ENCODE measurements at places on chromosomes 3 and 15.

GRCh38 chr3:106212665-106213222 lies 343.9 kb upstream of the CBLB start:
- no peak for DNase-seq

- no peak for DNase-seq
Measured at GRCh38 chr15:78382114-78382880, 42.1 kb downstream of the CRABP1 start.

DNA sequence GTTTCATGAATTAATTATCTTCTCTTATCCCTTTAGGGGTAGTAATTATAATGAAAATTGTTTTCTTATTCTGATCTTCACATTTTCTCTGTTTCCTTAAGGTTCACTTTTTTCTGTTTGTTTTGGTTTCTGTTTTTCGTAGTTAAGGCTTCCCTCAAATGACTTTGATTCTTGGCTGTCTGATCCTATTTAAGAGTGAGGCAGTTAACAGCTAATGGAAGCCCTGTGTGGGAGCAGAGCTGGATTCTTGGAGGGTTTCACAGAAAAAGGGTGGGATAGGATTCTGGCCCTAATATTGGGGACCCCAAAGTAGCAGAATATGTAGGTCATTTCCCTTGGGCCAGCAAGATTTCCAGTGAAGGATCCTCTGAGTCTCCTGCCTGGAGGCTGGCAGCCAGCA lies 6.8 kb upstream of the AMOTL2 start:
- no peak for DNase-seq

- DNase-seq = no peak
Measured at GRCh38 chr3:3553236-3553635, 246.0 kb upstream of the LRRN1 start.

- DNase-seq = no peak
Measured at GRCh38 chr3:141763088-141763750, at the start of gene GRK7. GRK7 (plus strand) TSS chr3:141763408; CDS start chr3:141778285, 14,877 bp downstream.

GRCh38 chr3:130539005-130539404 lies 22.0 kb downstream of the COL6A6 start:
- DNase-seq = peak; percentile 44

GRCh38 chr3:42381551-42382082 lies 28.8 kb downstream of the LYZL4 start:
- no peak for DNase-seq

GRCh38 chr3:109985943-109986555 lies 648.7 kb upstream of the DPPA4 start:
- no peak for DNase-seq

DNA sequence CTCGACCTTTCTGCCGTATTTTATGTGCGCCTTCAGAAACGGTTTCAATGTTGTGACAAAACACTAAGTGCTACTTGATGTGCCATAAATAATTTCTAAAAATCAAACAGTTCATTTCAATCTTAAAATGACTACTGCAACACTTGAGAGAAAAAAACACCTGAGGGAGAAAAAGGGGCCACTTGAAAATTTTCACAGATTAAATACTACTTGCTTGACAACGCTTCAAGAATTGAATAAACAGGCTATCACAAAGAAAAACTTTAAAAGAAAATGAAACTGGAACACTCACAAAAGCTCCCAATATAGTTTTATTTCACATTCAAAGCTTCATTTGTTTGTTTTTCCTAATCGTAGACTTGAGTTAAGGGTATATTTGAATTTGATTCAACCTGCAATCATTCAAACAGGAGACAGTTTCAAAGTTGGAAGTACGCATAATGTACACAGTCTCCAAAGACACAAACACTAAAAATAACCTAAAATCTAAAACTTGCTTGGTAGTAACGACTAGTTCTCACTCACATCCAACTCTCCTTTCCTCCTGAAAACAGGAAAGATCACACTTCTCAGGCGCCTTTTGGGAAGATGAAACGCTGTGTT lies 380.7 kb downstream of the ERC2 start:
- DNase-seq = no peak

DNA sequence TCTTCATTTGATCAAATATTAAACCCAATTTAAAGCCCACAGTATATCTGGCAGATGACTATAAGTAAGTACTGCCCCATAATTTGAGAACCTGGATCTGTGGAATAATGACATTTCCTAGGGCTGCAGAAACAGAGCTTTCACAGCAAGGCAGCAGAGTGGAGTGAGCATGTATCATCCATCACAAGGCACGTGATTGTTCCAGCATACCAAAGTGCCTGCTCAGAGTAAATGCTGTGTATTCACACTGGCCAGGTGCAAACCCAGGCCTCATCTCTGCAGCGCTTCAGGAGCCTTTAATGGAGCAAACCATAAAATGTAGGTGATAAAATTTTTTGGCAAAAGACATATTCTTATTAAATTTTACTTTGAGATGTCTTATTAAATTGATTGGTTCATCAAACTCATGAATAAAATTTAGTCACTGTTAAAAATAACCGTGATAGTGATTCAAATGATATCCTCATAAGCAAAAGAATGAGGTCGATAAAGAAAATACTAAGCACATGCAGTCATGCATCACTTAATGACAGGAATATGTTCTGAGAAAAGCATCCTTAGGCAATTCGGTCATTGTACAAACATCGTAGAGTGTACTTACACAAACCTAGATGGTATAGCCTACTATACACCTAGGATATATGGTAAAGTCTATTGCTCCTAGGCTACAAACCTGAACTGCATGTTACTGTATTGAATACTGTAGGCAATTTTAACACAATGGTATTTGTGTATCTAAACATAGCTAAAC lies 99.3 kb upstream of the SLC24A5 start:
- no peak for DNase-seq

DNA sequence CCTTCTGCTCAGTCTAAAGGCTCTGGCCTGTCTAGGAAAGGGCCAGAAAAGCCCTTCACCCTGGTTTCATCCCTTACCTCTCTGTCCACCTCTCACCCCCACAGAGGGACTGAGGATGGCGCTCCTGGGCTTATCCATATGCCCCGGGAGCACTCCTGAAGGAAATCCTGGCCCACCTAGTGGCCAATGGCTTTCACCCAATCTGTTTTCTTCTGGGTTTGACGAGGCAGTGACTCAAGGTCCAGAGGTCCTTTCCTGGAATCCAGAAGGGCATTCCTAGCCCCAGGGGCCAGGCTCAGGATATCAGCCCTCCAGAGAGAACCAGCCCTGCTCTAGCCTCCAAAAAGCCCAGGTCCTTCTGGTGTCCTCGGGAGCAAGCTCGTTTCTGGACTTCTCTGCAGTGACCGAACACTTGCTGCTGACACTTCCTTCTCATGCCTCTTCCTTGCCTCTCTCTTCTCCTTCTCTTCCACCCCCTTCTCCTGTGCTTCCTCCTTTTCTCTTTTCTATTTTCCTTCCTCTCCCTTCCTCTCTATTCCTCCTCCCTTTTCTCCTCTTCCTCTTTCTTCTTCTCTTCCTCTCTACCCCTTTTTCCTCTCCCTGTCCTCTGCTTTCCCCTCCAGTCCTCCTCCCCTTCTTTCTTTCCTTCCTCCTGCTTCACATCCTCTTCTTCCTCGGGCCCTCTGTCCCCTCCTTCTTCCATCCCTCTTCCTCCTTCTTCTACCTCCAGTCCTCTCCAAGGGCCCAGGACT lies 59.6 kb downstream of the RHCG start:
- no peak for DNase-seq

DNA sequence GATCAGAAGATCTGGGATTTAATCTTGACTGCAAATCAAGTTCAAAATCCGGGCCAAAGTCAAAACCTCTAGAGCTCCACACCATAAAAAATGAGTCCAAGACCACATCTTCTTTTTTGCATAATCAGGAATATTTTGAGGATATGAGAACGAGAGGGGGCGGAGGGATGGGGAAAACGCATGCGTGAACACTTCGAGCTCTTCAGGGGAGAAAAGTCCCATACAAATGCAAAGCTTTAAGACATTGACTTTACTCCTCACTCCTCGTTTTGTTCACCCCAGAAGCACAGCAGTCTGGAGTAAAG lies 68.2 kb downstream of the SUMF1 start:
- no peak for DNase-seq

GRCh38 chr3:53890726-53891475 lies 758 bp downstream of the SELENOK start:
- peak; percentile 44 for DNase-seq

DNA sequence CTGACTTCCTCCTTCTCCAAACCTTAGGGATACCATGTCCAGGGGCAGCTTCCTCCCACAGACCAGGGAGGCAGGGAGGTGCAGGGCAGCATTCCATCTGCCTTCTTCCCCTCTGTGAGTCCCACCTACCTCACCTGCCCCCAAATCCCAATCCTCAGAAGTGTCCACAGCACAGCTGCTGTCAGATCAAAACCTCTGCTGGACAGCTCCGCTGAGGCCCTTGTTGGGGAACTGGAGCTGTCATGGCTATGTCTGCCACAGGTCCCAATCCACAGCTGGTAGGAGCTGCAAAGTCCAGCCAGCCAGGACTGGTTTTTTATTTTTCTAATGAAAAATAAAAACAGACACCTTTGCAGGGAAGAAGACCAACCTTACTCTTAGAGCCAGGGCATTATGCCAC lies 40.7 kb upstream of the TBC1D21 start:
- no peak for DNase-seq

GRCh38 chr3:186307594-186308221 lies 54.3 kb downstream of the DGKG start:
- DNase-seq = no peak

DNA sequence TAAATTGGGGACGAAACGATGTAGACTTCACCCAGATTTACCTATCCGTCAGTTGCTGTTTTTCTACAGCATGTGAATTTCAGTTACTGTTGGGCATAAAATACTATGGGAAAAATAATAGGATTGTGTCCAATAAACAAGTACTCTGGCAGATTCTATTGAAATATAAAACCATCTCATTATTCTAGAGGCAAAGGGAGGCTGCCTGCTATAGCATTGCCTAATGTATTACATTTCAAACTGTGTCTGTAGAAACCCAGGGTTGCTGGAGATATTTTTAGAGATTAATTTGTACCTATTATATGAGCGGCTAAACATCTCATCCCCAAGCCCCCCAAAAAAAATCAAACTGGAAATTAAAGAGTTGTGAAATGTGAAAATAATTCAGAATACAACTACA lies 159.6 kb upstream of the IL12A start:
- DNase-seq = no peak

DNA sequence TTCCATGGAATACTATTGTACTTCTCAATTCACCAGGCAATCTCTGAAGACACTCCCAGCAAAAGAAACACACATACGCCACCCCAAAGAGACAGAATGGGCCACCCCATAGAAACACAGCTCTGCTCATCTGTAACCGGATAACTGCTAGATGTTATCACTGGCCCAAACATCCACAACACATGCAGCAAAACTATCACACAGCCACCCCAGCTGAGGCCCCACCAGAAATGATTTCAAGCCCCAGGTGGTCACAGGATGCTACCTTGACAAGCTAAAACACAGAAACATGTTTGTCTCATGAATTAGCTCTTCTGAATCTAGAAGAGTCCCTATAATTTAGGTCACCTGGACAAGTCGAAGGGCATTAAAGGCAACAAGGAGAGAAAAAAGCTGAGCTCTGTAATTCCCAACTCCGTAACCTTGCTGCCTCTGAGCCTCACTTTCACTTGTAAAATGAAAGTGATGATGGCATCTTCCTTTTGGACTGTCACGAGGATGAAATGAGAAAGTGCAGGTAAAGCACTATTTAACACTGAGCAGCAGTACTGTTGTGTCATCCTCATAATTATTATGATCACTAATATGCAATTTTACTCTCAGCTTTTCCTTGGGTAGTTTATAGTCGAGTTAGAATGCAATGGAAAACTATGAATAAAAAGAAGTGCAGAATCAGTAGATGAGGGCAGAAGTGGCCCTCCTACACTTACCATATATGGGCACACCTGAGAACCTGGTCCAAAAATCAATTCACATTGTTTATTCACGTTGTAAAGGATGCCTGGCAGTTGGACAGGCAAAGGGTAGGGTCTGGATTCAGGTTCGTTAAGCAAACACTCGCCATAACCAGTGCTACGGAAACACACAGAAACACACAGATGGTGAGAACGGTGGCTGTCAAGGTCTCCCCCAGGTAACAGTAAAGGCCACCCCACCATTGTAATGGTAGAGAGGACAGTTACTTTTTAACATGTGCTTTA lies 38.6 kb downstream of the ADAMTS9 start:
- DNase-seq = no peak

- DNase-seq = peak; percentile 24
Measured at GRCh38 chr3:53170325-53171063, 9.5 kb downstream of the PRKCD start.

- peak; percentile 55 for DNase-seq
Measured at GRCh38 chr3:112857526-112857925, 10.9 kb upstream of the CD200R1L start.

- no peak for DNase-seq
Measured at GRCh38 chr3:166351461-166351860, 514.2 kb upstream of the BCHE start.

- no peak for DNase-seq
Measured at GRCh38 chr3:146803745-146804144, 198.6 kb upstream of the PLSCR5 start.

GRCh38 chr3:197847866-197848401 lies 56.9 kb downstream of the LRCH3 start:
- DNase-seq = peak; percentile 70

- DNase-seq = peak; percentile 62
Measured at GRCh38 chr3:45679805-45680204, 9.4 kb upstream of the SACM1L start.

GRCh38 chr3:16370872-16371740 lies 106.1 kb downstream of the OXNAD1 start:
- DNase-seq = no peak

Data from hematopoietic multipotent progenitor cell (in vitro differentiated cells).